ENCODE measurements at places on chromosomes 5 and 9. TPM values are rescaled to one million over a fixed set of nuclear protein-coding genes. Genes with fewer than 3 reads are reported as not detected.

- no peak for DNase-seq
These were observed 319.7 kb upstream of the WWC1 start for GRCh38 chr5:167971706-167972105.

NR2F1 gene
- 32.4 TPM for total RNA-seq

DNA sequence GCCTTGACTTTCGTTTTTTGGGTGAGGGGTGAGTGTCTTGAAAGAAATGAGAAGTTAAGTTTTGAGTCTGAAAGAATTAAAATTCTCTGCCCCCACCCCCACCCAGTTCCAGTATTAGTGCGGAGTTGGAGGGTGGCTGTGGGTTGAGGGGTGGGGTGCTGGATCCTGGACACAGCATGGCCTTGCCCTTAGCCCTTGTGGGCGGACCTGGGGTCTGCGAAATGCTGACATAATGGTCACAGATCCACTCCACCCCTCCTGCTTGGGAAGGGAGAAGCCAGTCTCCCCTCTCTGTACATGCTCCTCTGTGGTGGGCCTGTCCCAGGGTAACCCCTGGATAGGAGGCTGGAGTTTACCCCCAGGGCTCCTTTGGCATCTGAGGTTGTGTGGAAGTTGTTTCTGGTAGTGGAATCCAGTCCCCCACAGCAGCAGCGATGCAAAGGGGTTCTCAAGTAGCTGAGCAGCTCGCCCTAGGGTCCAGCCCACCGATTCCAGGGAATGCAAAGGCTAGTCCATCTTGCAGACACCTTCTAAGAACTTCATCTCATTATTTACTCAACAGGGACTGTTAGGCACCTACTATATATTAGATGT is 42.8 kb upstream of the TCF7 start:
- DNase-seq, result no peak

PRR16 gene
- not detected for total RNA-seq

HINT1 gene
- 187 TPM for total RNA-seq

DNA sequence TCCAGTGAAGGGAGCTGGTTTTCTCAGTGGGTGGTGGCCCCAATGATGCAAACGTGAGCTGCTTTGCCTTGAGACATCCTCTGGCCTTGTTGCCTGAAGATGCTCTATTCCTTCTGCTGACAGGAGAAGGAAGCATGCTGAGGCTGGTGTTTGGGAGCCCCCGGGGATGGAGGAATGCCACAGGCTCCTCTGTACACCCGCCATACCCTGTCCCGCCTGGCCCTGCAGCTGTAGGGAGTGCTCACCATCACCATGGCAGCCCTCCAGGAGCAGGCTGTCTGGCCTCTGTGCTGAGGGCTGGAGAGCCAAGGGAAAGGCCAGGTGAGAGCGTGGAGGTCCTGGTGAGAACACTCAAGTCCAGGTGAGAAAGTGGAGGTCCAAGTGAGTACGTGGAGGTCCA is 134.4 kb downstream of the MRPL36 start:
- no peak for DNase-seq

DNA sequence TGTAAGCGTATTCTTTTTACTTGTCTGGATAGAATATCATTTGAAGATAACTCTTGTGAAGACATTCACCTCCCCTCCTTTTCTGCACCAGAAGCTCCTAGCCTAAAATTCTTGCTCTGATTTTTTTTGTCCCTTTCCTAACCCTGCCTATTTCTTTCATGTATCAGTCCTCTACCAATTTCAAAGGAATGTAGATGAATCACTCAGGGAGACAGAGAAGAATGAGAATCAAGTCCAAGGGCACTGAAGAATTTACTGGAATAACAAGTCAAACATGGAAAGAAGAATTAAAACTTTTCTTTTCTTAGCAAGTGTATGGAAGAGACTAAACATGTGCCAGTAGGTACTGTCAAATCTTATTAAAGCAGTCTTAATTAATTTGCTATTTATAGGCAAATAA is 618.7 kb downstream of the DNAH5 start:
- no peak for DNase-seq

STKLD1 gene
- 0.81 TPM for total RNA-seq

COX7C gene
- 209 TPM for total RNA-seq

GRCh38 chr5:178474562-178475184 is 115.5 kb downstream of the COL23A1 start:
- DNase-seq, result no peak

DNA sequence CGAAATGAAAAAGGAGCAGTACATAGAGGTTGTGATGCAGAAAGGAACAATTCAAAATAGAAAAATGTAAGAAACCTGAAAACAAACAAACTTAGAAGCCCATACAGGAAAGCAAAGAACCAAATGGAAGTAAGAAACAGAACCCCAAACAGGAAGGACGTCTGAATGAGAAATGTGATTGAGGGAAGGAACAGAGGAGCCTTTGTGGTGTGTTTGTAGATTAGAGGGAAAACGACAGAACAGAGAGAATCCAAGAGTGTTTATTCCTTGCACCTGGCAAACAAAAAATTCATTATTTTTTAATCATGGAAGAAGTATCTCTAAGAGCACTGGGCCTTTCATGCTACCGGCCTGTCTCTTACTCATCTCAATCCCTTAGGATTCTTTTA is 67.8 kb upstream of the ZSWIM6 start:
- DNase-seq, result no peak

DNA sequence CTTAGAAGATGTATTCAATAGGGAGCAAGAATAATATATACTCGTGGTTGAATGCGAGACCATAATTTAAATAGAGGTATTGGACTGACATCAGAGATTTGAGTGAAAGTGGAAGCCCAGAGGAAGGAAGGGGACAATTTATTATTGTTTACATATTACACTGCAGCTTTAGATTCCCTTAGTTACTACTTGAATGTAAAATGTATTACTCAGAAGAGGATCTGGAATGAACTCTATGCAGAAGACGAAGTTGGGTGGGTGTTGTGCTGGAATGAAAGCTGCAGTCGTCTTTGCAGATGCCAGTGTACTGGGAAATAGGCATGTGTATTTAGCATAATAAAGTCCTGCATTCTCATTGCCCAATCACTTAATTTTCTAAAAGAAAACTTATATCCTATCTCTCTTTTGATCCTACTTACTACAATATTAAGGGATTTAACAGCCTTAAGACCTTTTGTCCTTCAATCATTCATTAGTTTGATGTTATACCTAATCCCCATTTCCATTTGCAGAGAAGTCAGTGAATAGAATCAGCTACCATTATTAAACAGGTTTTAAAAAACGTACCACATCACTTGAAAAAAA is 570.7 kb upstream of the WWC1 start:
- DNase-seq, result no peak

- no peak for DNase-seq
These were observed 15.5 kb upstream of the MRNIP start for GRCh38 chr5:179874136-179874535.

DNA sequence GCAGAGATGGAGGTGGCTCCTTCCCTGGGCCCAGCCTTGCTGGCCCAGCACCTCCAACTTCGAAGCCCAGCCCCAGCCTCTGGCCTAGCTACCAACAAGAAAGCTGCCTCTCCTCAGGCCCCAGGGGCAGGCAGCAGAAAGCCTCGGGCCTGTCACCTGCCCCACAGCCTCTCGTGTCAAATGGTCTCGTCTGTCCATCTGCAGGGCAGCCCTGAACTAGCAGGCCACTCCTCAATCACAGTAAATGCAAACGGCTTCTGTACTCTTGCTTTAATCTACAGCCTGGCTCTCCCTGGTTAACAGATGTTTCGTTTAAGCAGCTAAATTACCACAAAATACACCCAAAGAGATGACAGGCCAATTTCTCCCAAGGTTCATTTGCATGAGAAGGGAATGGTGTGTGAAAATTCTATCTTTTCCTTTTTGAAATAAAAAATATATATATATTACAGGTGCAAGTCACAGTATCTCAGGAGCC is 21.5 kb downstream of the VAV2 start:
- DNase-seq, result no peak

GRCh38 chr9:137689745-137690529 is 71.1 kb downstream of the EHMT1 start:
- DNase-seq, result no peak

- no peak for DNase-seq
These were observed 262.5 kb downstream of the NFIB start for GRCh38 chr9:14051419-14051818.
